ENCODE measurements at places on chromosomes 12 and 14.

DNA sequence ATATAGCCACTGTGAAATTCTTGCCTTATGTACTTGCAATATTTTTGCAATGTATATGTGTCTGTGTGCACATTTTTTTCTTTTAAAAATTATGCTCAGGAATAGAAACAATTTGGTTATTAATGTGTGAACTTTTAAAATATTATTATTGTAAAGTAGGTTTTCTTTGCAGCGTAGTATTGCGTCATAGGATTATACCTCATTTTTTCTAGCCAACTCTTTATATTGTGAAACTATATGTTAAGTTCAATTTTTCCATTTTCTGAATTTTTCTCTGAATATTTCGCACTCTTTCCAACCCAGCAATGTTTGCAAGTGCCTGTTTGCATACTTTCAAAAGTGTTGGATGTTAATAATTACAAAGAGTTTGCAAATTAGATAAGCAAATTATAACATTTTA is 471.6 kb upstream of the LMO3 start:
- no peak for DNase-seq

DNA sequence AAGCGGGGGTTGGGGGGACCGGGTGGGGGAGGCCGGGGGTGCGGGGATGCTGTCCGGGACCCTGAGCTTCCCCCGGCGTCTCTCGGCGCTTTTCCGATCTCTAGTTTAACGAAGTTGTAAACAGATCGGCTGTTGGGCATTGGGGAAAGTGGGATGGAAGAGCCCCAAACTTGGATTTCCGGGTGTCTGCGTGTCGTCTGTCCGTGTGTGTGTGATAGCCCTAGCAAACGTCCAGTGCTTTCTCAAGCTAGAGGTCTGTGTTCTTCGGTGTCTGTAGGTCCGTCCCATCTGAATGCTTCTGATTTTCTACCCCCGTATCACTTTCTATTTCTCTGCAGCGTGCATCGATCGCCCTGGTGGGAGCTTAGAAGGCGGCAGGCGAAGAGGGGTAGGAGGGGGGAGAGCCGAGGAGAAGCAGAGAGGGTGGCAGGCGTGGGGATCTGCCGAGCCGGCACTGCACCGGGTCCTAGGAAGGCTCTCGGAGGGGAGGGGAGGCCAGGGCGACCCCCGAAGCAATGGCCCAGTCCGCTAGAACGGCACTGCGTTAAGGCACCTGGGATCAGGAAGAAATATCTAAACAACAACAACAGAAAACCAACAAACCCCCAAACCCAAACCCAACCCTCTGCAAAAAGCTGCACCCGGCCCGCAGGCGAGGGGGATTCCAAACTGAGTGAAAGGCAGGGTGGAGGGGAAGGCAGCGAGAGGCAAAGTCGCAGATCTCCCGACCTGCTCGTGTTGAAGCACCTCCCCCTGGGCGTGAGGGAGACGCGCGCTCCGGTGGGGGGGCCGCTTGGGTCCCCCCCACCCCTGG is 1.0 kb downstream of the KCNA1 start:
- DNase-seq: no peak

GRCh38 chr12:115177899-115178298 is 493.9 kb upstream of the TBX3 start:
- no peak for DNase-seq

- DNase-seq: peak; percentile 68
These were observed 73.0 kb downstream of the CIT start for GRCh38 chr12:119804011-119804641.

- no peak for DNase-seq
These were observed 739.1 kb upstream of the ATXN7L3B start for GRCh38 chr12:73798523-73798922.

- DNase-seq: no peak
These were observed 118.3 kb upstream of the SCAF11 start for GRCh38 chr12:46108721-46109120.

- no peak for DNase-seq
These were observed 1197.5 kb downstream of the LRFN5 start for GRCh38 chr14:42804141-42804540.

DNA sequence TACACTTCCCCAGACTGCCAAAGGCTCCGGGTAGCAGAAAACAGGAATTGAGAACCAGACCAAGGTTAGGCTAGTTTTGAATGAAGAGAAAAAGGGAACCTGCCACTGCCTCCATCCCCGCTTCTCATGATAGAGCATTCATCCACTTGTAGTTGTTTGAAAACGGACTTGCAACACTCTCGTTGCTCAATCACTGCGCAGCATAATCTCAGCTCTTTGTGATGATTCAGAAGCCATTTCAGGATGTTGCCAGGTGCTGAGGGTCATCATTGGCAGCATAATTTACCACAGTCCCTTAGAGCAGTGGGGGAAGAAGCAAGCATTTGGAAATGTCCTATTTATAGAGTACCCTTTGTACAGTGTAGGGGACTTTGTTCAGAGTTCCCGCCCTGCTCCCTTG is 25.6 kb downstream of the KCNK13 start:
- no peak for DNase-seq

DNA sequence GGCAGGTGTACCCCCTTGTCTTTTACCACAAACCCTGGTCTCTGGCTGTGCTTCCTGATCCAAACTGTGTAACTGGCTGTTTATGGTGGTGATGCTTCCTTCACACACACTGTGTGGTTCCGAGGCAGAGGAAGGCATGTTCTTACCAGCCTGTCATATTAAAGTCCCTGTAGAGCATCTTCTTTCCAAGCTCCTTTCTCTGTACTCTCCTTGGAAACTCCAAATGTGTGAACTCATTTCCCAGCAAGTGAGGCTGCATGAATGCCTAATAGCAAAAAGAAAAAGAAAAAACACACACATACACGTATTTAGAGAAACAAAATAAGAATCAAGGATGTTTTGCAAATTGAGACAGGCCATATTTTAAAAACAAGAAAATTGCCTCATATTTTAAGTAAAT is 214.9 kb downstream of the PPM1H start:
- DNase-seq: no peak

Data from T47D (cell line).